Amniotic stem cell (primary cell): ENCODE measurements at places on chromosomes 7 and 10.

- DNase-seq = no peak
Observed at GRCh38 chr10:63201118-63201517, 68.0 kb downstream of the NRBF2 start.

DNA sequence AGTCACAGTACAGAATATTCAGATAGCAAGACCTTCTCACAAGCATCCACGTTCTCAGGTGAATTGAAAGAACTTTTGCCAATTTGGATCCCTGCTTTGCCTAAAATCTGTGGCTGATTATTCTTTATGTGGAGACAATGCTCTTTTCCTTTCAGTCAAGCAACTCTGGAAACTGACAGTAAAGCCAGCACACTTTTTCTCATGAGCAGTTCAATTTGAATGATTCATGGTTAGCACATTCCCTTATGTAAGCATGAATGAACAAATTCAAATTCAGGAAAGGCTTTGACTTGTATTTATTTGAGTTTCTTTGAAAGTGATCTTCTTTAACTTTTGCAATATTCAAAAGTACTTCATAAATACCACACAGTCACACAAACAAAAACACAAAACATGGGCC lies 57.6 kb downstream of the MEOX2 start:
- DNase-seq = no peak

DNA sequence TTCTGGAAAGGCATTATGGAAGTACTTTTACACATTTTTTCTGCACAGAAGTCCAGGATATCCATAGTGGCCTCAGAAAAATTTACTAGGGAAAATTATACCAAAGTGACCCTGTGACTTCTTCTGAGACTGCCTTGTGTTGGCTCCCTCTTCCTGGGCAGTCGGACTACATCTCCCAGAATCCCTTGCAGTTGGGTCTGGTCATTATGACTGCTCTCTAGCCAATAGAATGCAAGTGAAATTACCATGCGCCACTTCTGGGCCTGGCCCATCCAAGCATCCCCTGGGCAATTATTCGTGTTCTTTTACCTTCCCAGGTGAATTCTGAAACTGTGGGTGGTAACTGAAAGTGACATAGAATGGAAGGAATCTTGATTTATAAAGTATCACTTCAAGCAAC lies 430.9 kb downstream of the ACTR3B start:
- DNase-seq = no peak

DNA sequence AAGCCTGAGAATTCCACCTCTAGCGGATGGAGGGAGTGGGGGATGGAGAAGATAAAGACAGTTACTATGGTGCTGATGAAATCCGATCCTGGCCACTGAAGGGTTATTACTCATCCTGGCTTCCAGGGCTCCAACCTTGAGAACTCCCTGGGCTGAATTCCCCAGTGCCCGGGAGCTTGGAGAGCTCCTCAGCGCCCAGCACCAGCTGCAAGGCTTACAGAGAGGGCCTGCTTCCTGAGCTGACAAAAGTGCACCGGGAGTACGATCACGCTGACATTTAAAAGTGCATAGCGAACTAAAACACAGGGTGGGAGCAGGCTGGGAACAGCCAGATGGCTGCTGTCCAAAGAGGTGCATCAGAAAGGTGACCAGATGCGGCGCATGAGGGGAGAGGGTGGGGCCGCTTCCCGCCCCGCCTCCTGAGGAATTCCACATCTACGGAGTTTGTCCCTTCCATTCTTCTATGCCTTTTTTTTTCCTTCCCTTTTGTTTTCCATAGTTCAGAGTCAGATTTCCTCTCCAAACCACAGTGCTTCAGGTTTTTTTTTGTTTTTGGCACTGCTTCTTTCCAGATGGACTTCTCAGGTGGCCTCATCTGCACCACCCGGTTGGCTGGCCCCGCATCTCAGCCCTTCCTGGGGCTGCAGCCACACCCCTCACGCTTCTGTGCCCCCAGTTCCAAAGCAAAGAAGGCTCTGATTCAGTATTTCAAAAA lies 62.4 kb upstream of the MKRN1 start:
- peak; percentile 79 for DNase-seq
